ENCODE measurements at places on chromosomes 16 and 17. TPM values are rescaled to one million over a fixed set of nuclear protein-coding genes. Genes with fewer than 3 reads are reported as not detected.

The RAMP2 gene
- not detected for total RNA-seq

The CCL8 gene
- not detected for total RNA-seq

The CYB5B gene
- total RNA-seq: 157 TPM

The MC1R gene
- 6.6 TPM for total RNA-seq

The ZNF423 gene
- total RNA-seq: not detected

The DYNLRB2 gene
- not detected for total RNA-seq

The SLC25A39 gene
- 107 TPM for total RNA-seq

The MT1X gene
- total RNA-seq: 57.6 TPM

The ATF7IP2 gene
- total RNA-seq: 38.1 TPM

The TMIGD1 gene
- not detected for total RNA-seq

DNA sequence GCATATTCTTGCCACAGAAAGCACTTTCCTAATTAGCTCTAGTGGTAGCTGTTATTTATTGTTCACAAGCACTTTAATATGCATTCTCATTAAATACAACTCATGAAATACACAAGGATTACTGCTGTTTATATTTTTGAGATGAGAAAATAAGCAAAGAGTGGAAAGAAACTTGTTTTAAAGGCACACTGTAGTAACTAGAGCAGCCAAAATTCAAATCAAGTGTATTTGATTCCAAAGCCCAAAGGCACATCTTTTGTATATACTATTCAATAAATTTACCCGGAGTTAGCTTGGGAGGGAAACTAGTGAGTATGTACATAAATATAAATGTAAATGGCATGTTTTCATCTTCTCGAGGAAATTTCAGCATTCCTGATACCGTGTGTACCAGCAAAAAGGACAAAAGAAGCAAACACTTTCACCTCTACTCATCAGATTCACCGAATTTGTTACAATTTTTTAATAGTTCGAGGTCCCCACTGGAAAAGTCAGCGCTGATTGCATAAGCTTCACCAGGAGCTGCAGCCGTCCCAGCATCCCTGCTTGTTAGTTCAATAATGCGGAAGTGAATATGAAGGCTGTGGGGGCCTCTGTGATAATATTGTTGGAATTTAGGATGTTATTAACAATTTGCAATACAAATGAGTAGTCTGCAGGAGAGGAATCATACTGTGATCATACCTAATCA is 371.6 kb upstream of the MON1B start:
- no peak for DNase-seq

GRCh38 chr17:71316176-71316897 is 804.5 kb upstream of the SOX9 start:
- no peak for DNase-seq

- DNase-seq: no peak
Measured at GRCh38 chr17:39737760-39738567, at the start of gene GRB7. TSS of gene GRB7 (plus strand) at chr17:39737938. CDS start at chr17:39742302, 4,364 bp downstream.

- DNase-seq: no peak
Measured at GRCh38 chr16:88768071-88768783, 16.8 kb downstream of the PIEZO1 start.

- DNase-seq: peak; percentile 62
Measured at GRCh38 chr16:17470908-17471718, at the start of gene XYLT1. TSS of gene XYLT1 (minus strand) at chr16:17470960. CDS start at chr16:17470796, 164 bp downstream.

DNA sequence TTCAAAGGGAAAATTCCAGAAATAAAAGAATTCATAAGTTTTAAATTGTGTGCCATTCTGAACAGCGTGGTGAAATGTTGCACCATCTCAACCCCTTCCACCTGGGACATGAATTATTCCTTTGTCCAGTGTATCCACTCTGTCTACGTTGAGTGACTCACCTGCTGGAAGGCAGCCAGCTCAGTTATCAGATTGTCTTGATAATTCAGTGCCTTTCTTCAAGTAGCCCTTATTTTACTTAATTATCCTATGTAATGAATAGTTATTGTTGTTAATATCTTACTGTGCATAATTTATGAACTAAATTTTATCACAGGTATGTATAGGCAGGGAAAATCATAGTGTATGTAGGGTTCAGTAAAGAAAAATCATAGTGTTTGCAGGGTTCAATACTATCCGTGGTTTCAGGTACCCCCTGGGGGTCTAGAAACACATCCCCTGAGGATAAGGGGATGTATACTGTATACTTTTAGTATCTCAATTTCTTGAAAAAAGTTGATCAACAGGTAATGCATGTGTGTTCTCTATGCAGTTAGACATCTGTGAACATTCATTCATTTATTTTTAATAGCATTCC is 7.7 kb upstream of the PCTP start:
- DNase-seq: no peak

DNA sequence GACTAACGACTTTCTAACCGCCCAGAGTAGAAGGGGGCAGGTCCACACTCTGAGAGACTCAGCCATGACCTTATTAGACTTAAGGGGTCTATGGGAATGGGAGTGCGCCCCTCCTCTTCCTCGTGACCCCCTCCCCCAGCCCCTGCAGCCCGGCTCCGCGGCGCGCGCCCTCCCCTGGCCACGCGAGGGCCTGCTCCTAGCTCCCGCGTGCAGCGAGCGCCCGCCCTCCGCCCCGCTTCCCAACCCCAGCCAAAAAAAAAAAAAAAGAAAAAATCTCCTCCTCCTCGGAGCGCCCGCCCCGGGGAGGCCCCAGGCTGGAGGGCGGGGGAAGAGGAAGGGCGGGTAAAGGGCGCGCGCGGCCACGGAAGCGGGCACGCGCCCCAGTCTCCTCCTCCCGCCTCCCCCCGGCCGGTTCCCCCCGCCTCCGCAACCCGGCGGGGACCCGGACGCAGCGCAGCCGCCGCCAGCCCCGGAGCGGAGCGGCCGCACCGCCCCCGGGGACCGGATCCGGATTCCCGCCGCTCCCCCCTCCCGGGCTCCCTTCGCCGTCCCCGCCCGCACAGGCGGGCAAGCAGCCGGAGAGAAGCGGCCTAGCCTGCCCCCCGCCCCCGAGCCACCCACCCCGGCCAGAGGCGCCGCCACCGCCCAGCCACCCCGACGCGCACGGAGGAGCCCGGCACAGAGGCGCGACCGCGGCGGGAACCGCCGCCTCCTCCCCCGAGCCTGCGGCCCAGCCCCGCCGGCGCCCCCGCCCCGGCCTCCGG is 949 bp downstream of the UBTF start:
- DNase-seq: peak; percentile 87

DNA sequence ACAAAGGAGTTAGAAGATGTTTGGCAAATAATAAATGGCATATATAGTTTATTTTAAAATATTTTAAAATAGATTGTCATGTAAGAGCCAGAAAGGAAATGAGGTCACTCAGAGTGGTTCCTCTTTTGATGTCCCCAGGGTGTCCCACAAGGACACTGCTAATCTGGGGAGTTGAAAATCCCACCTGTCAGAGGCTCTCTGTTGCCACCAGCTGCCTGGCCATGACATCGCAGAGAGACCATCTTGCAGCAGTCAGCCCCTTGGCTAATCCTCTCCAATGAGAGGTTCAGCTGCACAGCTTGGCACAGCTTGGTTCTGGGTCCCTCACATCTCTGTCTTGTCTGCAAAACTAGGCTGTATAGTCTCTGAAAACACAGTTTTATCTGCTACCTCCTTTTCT is 11.0 kb upstream of the RBFOX1 start:
- no peak for DNase-seq

DNA sequence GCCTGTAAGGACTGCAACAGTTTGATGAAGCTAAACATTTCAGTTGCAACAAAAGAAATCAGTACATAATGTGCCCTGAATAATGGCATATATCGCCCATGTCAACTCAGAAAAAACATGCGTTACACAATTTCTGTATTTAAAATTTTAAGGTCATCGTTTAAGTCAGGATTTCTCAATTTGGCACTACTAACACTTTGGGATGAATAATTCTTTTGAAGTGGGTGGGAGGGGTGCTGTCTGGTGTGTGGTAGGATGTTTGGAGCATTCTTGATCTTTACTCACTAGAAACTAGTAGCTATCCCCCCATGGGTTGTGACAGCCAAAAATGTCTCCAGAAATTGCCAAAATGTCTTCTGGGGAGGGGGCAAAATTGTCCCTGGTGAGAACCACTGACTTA is 50.7 kb upstream of the CNTNAP4 start:
- DNase-seq: no peak

- DNase-seq: peak; percentile 44
Measured at GRCh38 chr16:30609002-30609925, 925 bp downstream of the ZNF689 start.

- DNase-seq: no peak
Measured at GRCh38 chr17:27543464-27543856, 87.2 kb downstream of the KSR1 start.

GRCh38 chr17:16453493-16453851 is 38.1 kb downstream of the TRPV2 start:
- no peak for DNase-seq

- DNase-seq: no peak
Measured at GRCh38 chr17:2380950-2381649, 19.8 kb downstream of the MNT start.

- DNase-seq: no peak
Measured at GRCh38 chr16:30894540-30895368, 877 bp upstream of the BCL7C start.

DNA sequence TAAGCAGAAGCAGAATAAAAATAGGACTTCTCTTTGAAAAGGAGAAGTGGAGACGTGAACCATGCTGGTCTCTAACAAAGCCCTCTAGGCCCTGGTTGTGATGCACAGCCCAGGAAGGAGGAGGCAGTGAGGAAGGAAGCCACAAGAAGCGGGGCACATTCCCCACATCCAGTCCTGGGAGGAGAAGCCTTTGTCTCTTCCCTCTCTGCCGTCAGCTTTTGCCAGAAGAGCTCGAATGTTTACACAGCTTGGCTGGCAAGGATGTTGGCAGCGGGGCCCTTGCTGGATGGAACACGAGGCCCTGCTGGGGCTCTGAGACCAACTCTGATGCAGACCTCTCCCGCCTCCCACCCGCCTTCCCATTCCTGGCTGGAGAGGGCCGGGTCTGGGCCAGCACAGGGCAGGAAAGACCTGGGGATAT is 91.3 kb downstream of the MAF start:
- no peak for DNase-seq

GRCh38 chr17:15278924-15279477 is 13.9 kb upstream of the PMP22 start:
- DNase-seq: no peak

- DNase-seq: no peak
Measured at GRCh38 chr17:13581925-13582324, 19.8 kb downstream of the HS3ST3A1 start.

DNA sequence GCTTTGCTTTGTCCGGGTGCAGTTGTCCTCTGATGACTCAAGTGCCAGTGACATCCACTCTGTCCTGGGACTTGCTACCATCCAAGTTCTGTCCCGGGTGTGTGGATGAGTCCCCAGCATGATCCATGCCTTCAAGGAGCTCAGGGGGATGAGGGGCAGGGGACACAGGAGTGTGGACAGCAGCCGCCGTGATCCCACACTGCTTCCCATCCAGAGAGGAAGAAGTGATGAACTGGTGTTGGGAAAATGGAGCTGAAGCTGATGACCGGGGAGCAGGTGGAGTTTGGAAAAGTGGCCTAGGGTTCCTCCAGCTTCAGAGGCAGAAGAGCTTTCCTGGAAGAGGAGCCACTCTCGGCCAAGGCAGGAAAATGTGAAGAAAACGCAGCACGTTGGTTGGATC is 249.6 kb upstream of the TNRC6C start:
- DNase-seq: no peak

GRCh38 chr16:84751241-84751640 is 51.4 kb downstream of the USP10 start:
- DNase-seq: no peak

- DNase-seq: peak; percentile 71
Measured at GRCh38 chr17:45410144-45411091, 22.3 kb downstream of the ARHGAP27 start.

GRCh38 chr17:39548494-39549225 is 59.1 kb downstream of the NEUROD2 start:
- DNase-seq: no peak

GRCh38 chr16:87922250-87922871 is 14.0 kb downstream of the CA5A start:
- DNase-seq: no peak

- no peak for DNase-seq
Measured at GRCh38 chr16:56067406-56067805, 123.9 kb upstream of the GNAO1 start.

DNA sequence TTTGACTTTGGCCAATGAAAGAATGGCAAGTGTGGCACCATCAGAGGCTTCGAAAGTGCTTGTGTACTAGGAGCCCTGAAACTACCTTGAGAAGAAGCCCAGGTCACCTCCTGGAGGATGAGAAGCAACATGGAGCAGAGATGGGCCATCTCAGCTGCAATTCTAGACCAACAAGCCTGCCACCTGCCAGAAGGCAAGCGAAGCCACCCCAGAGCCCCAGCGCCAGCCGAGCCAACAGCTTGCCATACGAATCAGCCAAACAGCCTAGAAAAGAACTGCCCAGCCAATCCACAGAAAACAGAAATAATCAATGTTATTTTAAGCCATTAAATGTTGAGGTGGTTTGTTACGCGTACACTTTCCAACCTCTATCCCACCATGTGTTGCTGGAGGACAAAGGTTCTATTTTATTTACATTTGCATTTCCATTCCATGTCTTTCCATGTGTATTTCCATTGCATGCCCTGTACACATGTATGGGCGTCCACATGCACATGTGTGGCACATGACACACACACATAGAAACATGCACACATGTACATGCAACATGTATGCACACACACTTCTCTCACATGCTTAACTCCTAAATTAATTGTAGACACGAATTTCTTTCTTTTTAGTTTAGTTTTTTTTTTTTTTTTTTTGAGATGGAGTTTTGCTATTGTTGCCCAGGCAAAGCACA is 144.3 kb upstream of the TNRC6C start:
- no peak for DNase-seq

GRCh38 chr16:65044873-65045272 is 77.0 kb downstream of the CDH11 start:
- no peak for DNase-seq

DNA sequence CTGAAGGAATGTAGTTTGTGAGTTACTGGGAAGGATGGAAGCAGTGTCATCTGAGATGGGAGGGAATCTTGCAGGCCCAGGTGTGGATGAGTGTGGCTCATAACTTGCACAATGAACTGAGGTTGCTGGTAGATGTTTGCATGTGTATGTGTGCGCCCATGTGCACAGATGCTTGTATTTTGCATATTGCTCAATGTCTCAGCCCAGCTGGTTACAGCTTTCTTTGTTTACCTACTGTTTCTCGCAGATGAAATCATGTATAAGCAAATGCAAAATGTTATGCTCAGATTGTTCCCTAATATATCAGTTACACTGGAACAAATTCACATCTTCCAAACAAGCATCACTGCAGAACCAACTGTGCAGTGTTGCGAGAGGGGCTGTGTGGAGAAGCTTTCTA is 452.2 kb upstream of the EEF2KMT start:
- DNase-seq: no peak

- DNase-seq: no peak
Measured at GRCh38 chr17:79129523-79129922, 54.9 kb downstream of the ENGASE start.

All from activated CD4-positive, alpha-beta T cell treated with anti-CD3 and anti-CD28 coated beads, Interleukin-2, amount 10 ng/mL, durations not matched to agents 7 days and 5 days (primary cell).